ENCODE measurements at places on chromosomes 7 and 10.

DNA sequence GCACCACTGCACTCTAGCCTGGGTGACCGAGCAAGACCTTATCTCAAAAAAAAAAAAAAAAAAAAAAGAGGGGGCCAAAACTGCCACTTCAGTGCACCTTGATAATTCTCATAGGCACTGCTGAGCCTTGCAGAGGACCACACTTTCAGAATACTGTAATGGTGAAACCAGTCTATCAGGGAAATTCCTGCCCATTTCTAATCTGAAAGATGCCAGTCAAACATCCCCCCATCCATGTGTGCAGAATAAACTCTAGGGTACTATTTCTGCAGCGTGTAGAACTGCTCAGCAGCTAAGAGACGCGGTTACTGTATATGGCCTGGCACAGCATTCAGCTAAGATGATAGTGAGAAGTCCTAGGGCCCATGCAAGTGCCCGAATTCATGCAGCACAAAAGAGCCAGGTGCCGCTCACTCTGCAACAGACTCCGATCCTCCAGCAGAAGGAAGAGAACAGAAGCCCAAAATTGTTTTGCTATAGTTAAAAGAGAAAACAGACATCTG lies 286.8 kb upstream of the KLF14 start:
- DNase-seq, result no peak

DNA sequence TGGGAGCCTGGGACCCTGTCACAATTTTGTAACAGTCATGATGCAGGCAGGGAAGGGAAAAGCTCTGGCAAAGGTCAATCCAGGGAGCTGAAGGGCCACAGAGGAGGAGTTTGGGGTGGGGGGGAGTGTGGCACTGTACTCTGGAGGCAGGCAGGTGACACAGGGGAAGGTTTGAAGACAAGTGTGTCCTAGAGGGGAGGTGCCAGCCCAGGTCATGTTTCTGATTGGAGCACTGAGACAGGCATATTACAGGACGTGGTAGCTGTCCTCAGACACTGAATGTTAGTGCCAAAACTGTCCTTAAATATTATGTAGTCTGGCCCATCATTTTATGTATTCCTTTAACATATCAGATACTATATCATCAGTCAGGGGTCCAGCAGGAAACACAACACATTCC lies 75.6 kb upstream of the LRRC4 start:
- no peak for DNase-seq

GRCh38 chr7:128948976-128949760 lies 11.4 kb downstream of the IRF5 start:
- DNase-seq, result no peak

DNA sequence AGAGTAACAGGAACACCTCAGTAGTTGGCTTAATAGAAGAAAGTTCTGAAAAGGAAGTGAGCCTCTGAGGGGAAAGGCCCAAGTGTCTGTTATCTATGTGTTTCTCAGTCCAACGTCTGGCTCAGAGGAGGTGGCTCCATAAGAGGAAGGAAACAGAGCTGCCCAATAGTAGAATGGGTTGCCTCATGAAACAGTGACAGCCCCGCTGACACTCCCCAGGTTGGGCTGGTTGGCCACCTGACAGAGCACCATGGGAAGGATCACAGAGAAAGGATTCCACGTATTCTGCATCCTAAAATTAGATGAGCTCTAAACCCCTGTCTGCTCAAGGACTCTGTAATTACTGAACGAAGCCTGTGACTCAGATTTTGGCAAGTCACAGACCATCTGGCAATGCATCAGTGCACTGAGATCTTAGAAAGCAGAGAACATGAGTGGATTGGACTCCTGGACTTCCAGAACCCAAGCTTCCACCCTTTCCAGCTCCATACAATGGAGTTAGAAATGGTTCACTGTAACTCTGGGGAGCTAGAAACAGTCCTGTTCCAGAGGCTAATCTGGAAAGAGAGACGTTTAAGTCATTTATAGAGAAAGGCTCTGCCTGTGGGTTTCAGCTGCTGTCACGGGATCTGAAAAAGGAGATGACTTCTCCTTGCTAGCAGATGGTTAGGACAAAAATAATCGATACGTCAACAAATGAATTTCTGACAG lies 2.9 kb downstream of the PKD2L1 start:
- DNase-seq, result no peak

- no peak for DNase-seq
Measured at GRCh38 chr7:101625031-101625791, 3.9 kb downstream of the MYL10 start.

- DNase-seq, result no peak
Measured at GRCh38 chr7:67661-68395, 124.5 kb upstream of the FAM20C start.

- DNase-seq, result no peak
Measured at GRCh38 chr7:87858417-87859100, 17.6 kb downstream of the SLC25A40 start.

- DNase-seq, result no peak
Measured at GRCh38 chr7:35477609-35478008, 217.3 kb downstream of the HERPUD2 start.

DNA sequence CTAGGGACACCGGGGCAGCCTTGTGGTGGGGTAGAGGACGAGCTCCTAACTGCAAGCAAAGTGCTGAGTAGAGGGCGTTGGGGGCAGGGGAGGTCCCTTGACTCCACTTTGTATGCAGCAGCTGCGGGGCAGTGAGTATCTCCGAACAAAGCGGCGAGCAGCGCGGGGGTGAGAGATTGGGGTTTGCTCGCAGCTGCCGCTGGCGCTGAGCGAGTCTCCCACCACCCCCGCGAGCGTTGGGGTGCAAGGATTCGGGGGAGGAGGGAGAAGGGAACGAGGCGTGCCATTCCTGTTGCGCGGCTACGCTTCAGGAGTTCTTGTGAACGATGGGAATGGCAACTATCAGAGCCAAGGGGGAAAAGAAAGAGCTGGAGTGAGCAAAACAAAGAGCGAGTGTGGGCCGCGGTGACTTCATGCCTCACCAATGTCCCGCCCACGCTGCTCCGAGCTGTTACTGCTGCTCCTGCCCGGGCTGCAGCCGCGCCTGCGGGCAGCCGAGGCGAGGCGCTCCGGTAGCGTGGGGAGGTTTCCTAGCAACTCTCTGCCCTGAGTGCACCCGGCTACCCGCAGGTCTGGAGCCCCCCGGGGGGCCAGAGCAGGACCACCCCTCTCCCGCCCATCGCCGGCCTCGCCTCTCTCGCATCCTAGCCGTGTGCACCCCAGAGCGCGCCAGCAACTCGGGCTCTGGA lies at the start of gene ITGB8:
ITGB8 (plus strand) TSS at position 662 of the 689 bp plus-strand sequence. CDS start 907 bp downstream, outside the sequence.
- peak; percentile 44 for DNase-seq

GRCh38 chr7:128810473-128810872 lies 18.7 kb downstream of the CCDC136 start:
- no peak for DNase-seq

DNA sequence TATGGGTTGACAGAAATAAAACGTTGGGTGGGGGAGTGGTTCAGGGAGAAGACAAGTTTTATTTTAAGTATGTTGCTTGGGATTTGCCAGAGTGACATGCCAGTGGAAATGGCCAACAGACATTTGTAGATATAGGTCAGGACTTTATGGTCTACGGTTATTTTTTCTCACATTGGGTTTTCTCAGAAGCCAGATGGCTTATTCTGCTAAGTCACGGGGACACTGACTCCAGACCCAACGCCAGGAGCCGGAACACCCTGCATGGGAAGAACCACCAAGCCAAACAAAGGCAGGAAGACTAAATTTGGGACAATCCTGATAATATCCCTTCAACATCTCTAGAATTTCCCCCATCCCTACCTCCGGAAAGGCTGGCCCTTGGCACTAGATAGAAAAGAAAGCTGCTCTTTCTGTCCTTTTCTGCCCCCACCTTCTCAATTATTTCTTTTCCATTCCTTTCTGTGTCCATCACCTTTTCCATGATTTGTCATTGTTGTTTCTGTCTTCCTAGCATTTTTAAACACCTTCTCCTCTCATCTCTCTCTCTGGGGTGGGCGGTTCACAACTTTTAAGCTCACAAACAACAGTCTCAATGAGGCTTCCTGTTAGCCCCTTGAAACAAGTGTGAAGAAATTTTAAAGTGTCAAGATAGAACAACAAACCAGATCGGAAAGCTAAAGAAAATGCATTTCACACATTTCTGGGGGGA lies 44.7 kb downstream of the TBXAS1 start:
- peak; percentile 36 for DNase-seq

GRCh38 chr10:30980951-30981616 lies 50.6 kb downstream of the ZNF438 start:
- no peak for DNase-seq

DNA sequence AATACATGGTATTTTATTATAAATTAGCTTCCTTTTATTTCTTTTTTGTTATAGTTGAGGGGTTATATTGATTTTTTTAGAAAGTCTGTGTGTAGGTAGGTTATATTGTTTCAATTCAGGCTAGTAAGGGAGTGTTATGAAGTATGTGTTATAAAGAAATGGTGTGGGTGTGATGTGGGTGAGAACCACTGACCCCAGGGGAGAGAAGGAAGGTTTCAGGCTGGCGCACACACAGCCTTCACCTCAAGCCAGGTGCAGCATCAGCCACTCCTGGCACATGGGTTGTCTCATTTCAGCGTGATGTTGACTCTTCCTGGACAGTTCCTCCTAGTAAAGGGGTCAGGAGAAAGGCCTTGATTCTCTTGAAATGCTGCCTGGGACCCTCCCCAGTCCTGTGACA lies 291.3 kb downstream of the POU6F2 start:
- DNase-seq, result no peak

DNA sequence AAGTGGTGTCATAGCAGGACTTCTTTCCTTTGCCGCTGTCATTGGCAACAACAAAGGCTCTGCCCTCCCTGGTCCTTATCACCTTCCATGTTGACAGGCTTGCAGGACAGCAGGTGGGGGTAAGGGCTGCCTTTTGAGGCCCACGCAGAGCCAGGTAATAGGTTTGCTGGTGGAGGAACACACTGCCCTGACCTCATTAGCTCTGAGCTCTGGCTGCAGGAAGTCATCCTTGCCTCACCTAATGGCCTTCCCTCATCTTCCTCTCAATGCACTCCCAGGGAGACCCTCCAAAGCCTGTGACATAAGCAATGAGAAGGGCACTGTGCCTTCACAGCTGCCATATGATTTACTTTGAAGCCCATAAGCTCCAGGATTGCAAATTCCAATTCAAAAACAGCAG lies 1205.2 kb upstream of the AUTS2 start:
- no peak for DNase-seq

GRCh38 chr10:19194866-19195265 lies 146.3 kb downstream of the MALRD1 start:
- DNase-seq, result no peak

DNA sequence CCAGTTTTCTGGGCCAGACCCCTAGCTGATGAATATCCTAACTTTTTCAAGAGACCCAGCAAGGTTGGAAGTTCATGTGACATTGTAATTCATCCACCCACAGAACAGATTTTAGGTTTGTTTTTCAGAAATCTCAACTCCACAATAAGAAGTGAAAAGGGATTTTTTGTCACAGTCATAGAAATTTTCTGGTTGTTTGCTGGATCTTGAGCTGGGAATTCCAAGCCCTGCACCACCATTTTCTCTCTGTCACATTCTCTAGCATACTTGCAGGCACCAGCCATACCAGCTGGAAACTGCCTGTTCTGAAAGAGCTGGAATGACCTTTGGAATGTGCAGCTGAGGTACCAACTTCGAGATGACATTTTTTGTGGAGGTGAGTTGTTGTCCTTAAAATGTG lies 8.5 kb downstream of the TAS2R60 start:
- no peak for DNase-seq

DNA sequence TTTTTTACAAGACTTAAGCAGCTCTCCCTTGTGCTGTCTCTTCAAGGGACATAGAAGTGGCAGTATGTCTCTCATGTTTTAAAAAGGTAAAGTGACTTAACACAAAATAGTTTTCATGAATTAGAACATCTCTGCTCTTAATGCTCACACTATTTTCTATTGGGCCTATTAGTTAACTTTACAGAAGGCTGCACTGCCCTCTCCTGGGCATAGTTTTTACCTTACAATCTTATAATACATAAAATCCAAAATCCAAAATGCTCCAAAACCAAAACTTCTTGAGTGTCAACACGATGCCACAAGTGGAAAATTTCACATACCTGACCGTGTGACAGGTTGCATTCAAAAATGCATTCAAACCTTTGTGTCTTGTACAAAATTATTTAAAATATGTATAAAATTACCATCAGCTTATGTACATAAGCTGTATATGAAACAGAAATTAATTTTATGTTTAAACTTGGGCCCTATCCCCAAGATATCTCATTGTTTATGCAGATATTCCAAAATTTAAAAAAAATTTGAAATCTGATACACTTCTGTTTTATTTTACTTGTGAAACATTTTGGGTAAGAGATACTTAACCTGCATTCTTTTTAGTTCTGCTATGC lies 25.8 kb downstream of the TES start:
- peak; percentile 43 for DNase-seq

DNA sequence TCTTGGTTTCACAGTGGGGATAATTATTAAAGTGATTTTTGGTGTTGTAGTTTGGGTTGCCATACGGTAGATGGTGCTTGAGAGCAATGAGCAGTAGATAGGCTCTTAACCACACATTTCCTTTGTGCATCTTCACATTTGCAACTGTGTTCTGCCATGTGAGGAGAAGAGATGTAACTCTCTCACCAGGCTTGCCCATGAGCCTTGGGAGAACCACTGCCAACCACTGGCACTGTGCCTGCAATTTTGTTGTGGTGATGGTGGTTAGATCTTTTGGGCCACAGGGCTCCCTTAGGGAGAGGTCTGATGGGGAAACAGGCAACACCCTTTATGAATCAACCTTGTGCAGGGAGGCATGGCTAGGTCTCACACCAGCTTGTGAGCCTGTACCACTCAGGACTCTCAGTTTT lies 204.3 kb downstream of the CCDC7 start:
- peak; percentile 13 for DNase-seq

DNA sequence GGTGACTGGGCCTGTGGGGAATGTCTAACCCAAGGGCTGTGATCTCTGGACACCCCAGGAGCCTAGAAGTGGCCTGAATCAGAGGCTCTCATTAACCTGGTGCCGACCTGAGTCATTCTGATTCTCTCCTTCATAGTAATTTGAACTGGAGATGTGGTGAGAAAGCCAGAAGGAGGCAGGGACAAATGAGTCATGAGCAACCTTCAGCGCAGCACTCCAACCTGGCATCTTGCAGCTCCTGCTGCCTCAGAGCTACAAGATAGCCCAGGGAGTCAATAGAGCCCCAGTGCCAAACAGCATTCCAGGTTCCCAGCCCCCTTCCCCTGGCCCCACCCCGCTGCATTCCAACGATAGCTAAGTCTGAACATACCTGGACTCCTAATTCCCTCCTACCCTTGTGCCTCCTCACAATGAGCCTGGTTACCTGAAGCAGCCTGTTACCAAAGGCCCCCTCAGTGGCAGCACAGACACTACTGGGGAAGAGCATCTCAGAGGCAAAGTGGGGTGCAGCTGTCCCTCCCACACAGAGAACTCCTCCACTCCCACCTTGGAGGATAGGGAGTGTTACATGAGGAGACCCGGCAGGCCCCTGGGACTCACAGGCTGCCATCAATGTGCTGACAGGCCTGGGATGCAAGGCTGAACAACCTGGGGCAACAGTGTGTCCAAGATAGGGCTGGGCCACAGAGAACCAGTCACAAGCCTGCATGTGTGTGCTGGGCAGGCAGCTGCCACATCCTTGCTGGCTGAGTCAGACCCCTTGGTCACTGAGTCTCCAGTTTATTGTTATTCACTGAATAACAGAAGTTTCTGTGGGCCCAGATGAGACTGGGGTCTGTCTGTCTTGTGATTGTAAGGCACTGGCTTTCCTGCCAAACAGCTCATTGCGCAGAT lies 76.8 kb upstream of the LEP start:
- no peak for DNase-seq
